Bone marrow (tissue), 2 donors: ENCODE measurements at places on chromosomes 4 and X.
A peak's percentile ranks its signal among the peaks of the same experiment; 100 is the strongest.

GRCh38 chr4:76822303-76822702 lies 75.6 kb downstream of the SOWAHB start:
- no peak for DNase-seq

DNA sequence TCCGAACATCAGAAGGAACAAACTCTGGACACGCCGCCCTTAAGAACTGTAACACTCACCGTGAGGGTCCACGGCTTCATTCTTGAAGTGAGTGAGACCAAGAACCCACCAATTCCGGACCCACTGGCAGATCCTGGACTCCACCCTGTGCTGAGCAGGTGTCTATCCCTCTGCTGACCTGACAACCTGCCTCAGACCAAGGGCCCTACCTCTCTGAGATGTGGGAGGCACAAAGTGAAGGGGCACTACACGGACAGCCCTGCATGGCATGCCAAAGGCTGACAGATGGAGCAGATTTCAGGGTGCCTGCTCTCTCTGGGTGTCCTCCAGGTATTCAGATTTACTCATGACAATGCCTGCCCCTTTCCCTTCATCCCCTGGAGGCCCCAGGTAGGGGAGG lies 14.0 kb upstream of the HSFX1 start:
- DNase-seq: no peak

- no peak for DNase-seq
These were observed 91.1 kb upstream of the KIT start for GRCh38 chr4:54566608-54567007.

- no peak for DNase-seq
These were observed 3.0 kb downstream of the LINC00632 start for GRCh38 chrX:140712413-140713173.

GRCh38 chr4:161522031-161522430 lies 641.8 kb downstream of the FSTL5 start:
- no peak for DNase-seq

DNA sequence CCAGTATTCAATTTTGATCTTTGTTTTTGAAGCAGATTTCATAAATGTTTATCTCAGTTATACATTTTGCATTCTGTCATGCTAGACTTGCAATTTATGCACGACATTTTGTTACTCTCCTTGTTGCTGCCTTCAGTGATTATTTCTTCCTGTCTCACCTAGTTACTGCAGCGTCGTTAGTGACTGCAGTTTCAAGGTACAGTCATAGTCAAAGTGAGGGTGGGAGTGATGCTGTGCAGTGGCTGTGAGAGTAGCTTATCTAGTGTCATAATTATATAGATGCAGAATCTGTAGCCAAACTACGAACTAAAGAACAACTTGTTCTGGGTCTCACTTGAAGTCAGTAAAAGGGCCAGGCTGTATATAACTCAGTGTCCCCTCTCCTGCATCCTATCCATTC lies 69.8 kb downstream of the GPR101 start:
- no peak for DNase-seq

DNA sequence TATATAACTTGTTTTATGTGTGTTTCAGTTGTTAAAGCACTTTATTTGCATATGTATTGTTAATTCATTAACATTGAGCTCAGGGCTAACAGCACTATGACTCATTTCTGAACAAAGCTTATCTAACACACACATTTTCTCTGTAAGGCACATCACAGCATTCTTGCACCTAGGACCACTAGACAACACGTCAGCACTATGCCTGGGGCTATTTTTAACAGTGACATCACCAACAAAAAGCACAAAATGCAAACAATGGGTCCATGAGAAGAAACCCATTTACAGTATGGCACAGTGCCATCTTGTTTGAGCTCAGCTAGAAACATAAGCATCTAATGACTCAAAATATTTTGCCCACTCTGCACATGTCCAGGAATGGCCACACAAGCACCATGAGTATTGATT lies 124.4 kb downstream of the RELL1 start:
- no peak for DNase-seq

DNA sequence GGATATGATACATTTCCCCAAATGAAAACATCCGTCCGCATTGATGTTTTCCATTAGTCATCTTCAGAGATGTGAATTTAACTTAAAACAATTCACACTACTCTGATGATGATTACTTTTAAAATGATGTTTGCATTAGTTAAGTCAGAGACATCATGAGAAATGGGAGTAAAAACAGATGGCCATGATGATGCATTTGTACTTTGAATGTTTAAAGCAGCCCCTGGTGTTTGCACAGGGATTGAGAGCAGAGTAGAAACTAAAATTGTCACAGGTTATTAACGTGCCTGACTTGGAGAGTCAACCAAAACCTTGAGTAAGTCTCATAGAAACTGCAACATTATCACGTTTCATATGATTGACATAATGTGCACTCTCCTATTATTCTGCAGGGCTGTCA lies 117.2 kb downstream of the CFAP299 start:
- no peak for DNase-seq

- no peak for DNase-seq
These were observed 21.2 kb upstream of the ANTXR2 start for GRCh38 chr4:80094191-80094590.

GRCh38 chrX:124212622-124213021 lies 119.8 kb upstream of the TEX13D start:
- no peak for DNase-seq

GRCh38 chr4:118834070-118834469 lies 1.9 kb downstream of the SEC24D start:
- DNase-seq: no peak

DNA sequence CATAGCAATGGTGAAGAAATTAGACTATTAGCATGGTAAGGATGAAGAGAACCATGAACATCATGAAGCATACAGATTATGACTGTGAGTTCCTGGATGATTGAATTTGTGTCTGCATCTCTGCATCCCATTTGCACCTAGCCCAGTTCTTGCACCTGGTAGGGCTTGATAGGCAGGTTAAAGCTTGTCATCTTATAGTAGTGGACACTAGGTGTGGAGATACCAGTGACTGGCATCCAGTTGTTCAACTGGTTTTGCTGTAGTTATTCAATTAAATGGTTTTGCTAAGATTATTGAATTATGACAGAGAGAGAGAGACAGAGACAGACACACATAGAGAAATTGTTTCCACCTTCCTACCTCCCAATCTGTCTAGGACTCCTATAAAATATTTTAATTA lies 5.0 kb downstream of the ADH7 start:
- DNase-seq: no peak

DNA sequence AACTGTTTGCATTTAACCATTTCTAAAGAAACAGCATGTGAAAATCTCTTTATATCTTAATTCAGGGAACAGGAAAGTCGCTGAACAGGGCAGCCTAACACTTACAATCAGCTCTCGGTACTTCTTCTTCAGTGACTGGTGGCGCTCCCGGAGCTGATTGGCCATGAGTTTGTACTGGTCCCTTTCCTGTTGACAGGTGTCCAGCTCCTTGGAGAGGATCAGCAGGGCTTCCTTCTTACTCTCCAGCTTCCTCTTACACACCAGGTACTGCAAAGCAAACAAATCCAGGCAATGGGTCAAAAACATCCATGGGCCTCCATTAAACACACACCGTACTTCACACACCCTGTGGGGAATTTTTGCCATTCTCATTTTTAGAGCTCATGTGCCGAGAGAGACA lies 36.4 kb downstream of the CCDC149 start:
- no peak for DNase-seq

DNA sequence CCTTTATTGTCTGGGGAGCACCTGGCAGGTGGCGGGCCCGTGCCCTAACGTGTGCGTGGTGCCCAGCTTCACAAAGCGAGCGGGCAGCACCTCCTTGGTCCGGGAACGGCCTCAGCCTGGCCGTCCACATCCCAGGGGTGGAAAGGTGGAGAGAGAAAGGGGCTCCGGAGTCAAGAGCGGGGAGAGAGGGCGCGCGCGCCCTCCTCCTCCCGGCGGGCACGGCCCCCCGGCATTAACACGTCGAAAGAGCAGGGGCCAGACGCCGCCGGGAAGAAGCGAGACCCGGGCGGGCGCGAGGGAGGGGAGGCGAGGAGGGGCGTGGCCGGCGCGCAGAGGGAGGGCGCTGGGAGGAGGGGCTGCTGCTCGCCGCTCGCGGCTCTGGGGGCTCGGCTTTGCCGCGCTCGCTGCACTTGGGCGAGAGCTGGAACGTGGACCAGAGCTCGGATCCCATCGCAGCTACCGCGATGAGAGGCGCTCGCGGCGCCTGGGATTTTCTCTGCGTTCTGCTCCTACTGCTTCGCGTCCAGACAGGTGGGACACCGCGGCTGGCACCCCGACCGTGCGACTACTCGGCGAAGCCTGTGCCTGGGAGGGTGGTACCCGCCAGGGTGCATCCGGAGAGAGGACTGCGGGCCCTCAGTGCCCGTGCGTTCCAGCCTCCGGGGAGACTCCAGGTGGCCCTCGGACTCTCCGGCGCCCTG lies at the start of gene KIT:
Gene KIT, plus strand, starts transcription at position 407 of the 701 bp plus-strand sequence. Its CDS starts 58 bp downstream, at position 465.
- peak; percentile 16 for DNase-seq

DNA sequence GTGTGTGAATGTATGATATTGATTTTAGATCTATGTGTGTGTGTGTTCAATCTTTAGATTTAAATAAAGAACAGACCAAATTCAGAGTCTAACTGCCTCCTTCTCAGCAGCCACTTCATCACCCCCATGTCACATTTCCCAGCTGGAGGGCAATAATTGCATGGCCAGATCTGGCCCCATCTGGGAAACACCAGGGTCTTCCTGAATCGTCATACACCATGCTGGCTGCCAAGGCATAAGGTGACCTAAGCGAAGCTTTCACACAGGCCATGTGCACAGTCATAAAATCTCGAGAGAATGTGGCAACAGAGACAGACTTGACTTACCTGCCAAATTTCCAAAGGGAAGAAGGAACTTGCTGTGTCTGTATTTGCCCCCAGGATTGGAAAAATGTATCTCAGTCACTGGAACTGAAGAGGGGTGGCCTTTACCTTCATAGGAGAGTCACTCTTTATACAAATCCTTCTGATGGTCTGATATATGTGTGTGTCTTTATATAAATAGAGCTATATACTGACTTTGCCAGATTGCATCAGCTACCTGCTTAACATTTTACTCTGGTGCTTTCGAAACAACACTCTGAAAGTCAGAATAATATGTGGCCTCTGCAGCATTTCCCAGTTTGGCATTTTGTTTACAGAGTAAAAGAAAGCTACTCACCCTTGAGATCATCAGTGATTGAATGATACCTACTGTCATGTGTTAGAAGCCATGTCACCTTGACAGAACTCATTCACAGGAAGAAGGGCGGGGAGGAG lies at the start of gene PLAC1:
Gene PLAC1, minus strand, starts transcription at position 470 of the 758 bp plus-strand sequence. CDS start 91,789 bp downstream, outside the sequence.
- DNase-seq: no peak

- DNase-seq: no peak
These were observed 276.1 kb downstream of the PPP3CA start for GRCh38 chr4:101071241-101071640.

GRCh38 chrX:74343343-74344279 lies 39.6 kb downstream of the ZCCHC13 start:
- no peak for DNase-seq

DNA sequence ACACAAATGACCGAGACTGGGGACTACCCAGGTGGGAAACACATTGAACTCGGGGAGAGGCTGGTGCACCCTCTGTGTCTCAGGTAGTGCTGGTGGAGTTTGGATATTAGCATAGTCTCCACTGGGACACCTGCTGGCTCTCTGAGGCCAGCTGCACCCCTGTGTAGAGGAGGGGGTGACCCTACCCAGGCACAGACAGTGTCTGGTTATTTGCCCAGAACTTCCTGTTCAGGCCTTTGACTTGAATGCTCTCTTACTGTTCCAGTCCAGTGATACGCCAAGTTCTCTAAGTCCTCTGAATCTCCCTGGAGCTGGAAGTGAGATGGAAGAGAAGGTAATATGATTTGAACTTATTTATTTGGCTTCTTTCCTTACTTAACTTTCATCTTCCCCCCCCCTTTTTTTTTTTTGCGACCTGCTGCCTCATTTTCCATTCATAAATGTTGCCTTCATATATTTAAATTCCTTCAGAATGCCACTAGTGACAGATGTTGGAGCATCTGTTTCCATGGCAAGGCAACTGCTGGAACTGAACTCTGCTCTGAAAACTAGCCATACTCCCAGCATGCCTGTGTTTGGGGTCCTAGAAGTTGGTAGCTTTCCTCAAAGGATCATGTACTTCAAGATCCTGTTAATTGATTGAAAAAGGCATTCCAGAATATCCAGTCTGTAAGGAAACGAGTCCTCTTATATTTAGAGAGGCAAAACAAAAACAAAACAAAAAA lies 76.7 kb downstream of the AASDH start:
- DNase-seq: no peak

- DNase-seq: no peak
These were observed 461 bp upstream of the SLC9A6 start for GRCh38 chrX:135984791-135985156.

DNA sequence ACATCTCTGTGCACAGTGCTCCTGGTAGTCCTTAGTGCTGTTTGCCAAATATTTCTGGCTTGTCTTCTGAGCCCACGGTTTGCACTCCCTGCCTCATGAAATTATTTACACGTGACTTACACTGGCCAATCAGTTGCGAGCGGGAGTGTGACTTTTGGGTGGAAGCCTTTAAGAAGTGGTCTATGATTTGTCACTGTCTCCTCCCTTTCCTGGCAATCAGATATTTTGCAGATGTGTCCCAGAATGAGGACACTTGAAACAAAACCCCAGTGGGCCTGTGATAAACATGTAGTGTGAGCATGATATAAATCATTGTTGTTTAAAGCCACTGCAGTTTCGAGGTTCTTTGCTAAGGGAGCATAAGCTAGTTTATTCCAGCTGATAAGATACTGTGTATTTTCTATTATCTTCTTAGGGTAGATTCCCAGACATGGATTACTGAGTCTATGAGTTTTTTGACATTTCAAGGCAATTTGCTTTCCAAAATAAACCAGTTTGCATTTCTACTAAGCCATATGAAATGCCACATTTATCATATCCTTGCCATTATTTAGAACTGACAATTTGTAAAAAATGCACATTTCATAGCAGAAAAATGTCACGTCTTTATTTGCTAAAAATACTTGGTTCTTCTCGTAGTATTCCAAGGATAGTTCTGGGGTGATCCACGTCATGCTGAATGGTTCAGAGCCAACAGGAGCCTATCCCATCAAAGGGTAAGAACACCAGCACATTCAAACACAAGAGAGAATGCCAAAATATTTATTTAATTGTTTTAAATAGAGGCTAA lies 12.0 kb downstream of the BST1 start:
- DNase-seq: no peak

DNA sequence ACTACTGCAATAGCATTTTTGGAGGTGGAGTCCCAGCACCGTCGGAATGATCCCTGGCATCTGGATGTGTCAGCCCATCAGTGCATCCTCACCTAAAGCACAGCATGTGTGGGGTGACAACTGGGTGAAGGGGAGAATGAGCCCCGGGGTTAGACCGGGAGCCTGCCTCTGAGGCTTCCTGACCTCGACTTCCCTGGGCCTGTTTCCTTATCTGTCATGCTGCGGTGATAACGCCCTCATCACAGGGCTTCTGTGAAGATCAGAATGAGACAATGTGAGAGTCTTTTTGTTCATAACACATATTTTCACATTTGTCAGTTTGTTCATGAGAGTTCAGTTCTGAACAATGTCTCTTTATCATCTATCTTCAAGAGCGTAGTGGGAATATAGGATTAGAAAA lies 31.1 kb upstream of the PDLIM3 start:
- no peak for DNase-seq
